ENCODE measurements at places on chromosomes 2 and 18. TPM values are rescaled to one million over a fixed set of nuclear protein-coding genes. Genes with fewer than 3 reads are reported as not detected.

GRCh38 chr2:198638577-198638976 lies 819.2 kb downstream of the SATB2 start:
- H3K27ac ChIP-seq = no peak overlapping the region
- H3K4me1 ChIP-seq = no peaks in the 10 kb centered on the region
- H3K36me3 ChIP-seq = no peaks in the 10 kb centered on the region
- H3K4me3 ChIP-seq = no peak overlapping the region
- H3K27me3 ChIP-seq = no peaks in the 10 kb centered on the region

GRCh38 chr18:22034276-22034675 lies 135.1 kb upstream of the GATA6 start:
- DNase-seq = no peak
- H3K36me3 ChIP-seq = no peaks in the 10 kb centered on the region
- H3K4me3 ChIP-seq = no peak overlapping the region
- H3K4me1 ChIP-seq = no peaks in the 10 kb centered on the region

DNA sequence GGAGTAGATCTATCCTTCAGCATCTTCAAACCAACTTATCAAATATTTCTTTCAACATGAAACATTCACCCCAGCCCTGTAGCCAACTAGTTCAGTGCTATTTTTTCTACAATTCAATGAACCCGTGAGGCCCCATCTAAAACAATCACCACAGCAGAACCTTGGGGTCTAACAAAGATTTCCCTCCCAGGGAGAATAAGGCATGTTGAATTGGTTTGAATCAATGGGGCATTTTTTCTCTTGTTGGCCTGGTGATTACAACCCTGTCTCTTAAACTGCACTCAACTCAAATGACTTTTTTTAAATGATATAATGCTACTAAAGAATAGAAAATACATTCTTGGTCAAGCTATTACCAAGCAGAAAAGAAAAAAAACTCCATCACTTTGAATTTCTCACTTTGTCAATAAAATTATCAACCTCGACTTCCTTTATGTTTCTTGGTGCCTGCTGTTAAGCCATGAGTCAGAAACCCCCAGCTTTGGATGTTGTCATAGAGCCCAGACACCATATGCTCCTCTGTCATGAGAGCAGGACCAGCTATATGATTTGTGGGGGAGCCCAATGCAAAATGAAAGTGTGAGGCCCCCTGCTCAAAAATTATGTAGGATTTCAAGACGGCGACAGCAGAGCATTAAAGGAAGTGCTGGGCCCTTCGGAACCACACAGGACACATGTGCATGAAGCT lies 282.4 kb downstream of the MEIS1 start:
- H3K4me1 ChIP-seq = no peaks in the 10 kb centered on the region
- H3K4me3 ChIP-seq = no peak overlapping the region
- no peak for DNase-seq

GRCh38 chr2:5464657-5465056 lies 227.5 kb upstream of the SOX11 start:
- no peak overlapping the region for H3K4me3 ChIP-seq
- H3K4me1 ChIP-seq = no peaks in the 10 kb centered on the region
- DNase-seq = no peak
- H3K36me3 ChIP-seq = no peaks in the 10 kb centered on the region
- no peak overlapping the region for H3K27ac ChIP-seq

DNA sequence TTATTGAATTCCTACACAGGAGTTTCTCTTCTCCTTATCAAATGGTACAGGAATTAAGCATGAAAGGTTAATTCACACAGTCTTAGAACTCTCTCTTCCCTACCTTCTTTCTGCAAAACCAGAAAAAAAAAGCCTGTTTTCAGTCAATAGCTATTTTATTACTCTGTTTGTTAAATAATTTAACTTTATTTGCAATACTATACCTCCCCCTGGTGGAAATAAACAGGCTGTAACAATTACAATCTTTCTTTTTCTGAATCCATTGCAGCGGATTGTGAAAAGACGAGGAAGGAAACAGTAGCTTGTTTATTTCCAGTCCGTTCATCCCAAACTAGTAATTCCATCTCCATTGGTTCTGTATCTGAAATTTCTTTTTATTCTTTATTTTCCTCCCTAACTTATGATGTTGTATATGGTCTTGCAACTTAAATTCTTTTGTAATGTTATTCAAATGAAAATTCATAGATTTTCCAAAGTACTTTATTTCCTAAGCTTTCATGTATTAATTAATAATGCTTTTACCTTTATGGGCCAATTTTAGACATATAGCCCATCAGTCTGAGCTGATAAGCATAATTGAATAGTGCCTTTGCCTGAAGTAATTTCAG lies 165.2 kb downstream of the SH3BP4 start:
- peaks cover 15% of the 10 kb centered on the region for H3K36me3 ChIP-seq
- H3K27me3 ChIP-seq = peaks cover 27% of the 10 kb centered on the region
- no peak overlapping the region for H3K27ac ChIP-seq
- H3K4me3 ChIP-seq = no peak overlapping the region
- no peaks in the 10 kb centered on the region for H3K4me1 ChIP-seq
- DNase-seq = no peak

DNA sequence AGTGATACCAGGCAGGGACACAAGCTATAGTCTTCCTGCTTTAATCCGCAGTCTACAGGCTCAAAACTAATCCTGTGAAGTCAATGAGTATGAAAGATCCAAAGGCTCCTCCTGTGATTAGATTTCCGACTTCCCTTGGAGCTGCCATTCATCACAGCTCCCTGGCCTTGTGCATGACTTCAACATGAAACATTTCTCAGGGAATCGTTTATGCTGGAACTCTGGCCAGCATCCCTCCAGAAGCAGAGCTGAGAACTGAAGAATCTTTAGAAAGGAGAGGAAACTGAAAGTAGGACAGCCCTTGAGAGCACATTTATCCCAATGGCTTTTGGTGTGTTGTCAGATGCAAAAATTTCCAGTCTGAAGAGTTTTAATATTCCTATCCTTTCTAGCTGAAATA lies 84.3 kb upstream of the SESTD1 start:
- H3K27ac ChIP-seq = no peak overlapping the region
- H3K36me3 ChIP-seq = no peaks in the 10 kb centered on the region
- no peak for DNase-seq
- peaks cover 7% of the 10 kb centered on the region for H3K27me3 ChIP-seq
- H3K4me3 ChIP-seq = no peak overlapping the region

GRCh38 chr2:99662761-99663341 lies 173.0 kb upstream of the REV1 start:
- H3K27me3 ChIP-seq = peaks cover 9% of the 10 kb centered on the region
- no peak for DNase-seq
- H3K4me1 ChIP-seq = no peaks in the 10 kb centered on the region
- no peak overlapping the region for H3K27ac ChIP-seq
- H3K36me3 ChIP-seq = peaks cover 3% of the 10 kb centered on the region

DNA sequence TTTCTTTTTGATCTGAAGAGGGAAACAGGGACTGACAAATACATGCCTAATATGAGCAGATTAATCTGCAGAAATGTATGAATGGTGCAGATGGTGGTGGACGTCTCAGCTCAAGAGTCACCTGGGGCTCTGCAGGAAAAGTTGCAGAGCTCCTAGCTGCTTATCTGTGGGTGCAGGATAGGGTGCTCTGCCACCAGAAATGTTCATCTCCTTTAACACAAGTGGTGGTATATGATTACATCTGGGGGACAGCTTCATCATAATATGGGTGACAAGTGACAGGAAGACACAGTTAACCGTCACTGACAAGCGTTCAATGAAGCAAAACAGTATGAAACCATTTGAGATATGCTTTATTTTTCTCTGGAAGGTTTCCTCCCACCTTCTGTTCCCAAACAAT lies 121.2 kb upstream of the LINC00305 start:
- no peak overlapping the region for H3K27ac ChIP-seq
- H3K27me3 ChIP-seq = peaks cover 5% of the 10 kb centered on the region
- DNase-seq = no peak
- H3K36me3 ChIP-seq = no peaks in the 10 kb centered on the region
- no peak overlapping the region for H3K4me3 ChIP-seq
- no peaks in the 10 kb centered on the region for H3K4me1 ChIP-seq

- H3K4me3 ChIP-seq = no peak overlapping the region
- peaks cover 17% of the 10 kb centered on the region for H3K4me1 ChIP-seq
- H3K36me3 ChIP-seq = peaks cover 12% of the 10 kb centered on the region
- DNase-seq = no peak
- H3K27ac ChIP-seq = no peak overlapping the region
- no peaks in the 10 kb centered on the region for H3K27me3 ChIP-seq
Measured at GRCh38 chr2:172013396-172013795, 13.6 kb downstream of the METAP1D start.

- peaks cover 33% of the 10 kb centered on the region for H3K27me3 ChIP-seq
- no peak overlapping the region for H3K4me3 ChIP-seq
- no peaks in the 10 kb centered on the region for H3K36me3 ChIP-seq
- no peak for DNase-seq
- H3K27ac ChIP-seq = no peak overlapping the region
- no peaks in the 10 kb centered on the region for H3K4me1 ChIP-seq
Measured at GRCh38 chr2:23460228-23460627, 75.2 kb downstream of the KLHL29 start.

DNA sequence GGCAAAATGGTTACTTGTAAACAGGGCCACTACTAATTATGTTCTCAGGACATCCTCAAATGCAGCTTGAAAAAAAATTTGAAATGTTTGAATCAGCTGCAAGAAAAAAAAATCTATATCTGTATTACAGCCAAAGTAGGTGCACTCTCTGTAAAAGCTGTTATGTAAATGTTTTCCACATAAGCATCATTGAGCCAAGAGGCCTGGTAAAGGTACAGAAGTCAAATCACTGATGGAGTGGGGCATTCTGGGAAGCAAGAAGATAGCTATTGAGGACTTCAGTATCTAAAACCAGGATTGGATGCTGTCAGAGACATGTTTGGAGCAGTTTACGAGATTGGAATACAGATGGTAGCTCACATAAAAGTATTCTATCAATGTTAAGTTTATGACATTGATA lies 80.3 kb downstream of the MAPRE2 start:
- H3K27ac ChIP-seq = peak overlapping the region; percentile 90
- H3K4me3 ChIP-seq = no peak overlapping the region
- peaks cover 26% of the 10 kb centered on the region for H3K4me1 ChIP-seq

GRCh38 chr2:199757233-199757870 lies 93.6 kb downstream of the FTCDNL1 start:
- peaks cover 4% of the 10 kb centered on the region for H3K36me3 ChIP-seq
- no peak overlapping the region for H3K4me3 ChIP-seq
- H3K27ac ChIP-seq = no peak overlapping the region
- no peaks in the 10 kb centered on the region for H3K4me1 ChIP-seq

DNA sequence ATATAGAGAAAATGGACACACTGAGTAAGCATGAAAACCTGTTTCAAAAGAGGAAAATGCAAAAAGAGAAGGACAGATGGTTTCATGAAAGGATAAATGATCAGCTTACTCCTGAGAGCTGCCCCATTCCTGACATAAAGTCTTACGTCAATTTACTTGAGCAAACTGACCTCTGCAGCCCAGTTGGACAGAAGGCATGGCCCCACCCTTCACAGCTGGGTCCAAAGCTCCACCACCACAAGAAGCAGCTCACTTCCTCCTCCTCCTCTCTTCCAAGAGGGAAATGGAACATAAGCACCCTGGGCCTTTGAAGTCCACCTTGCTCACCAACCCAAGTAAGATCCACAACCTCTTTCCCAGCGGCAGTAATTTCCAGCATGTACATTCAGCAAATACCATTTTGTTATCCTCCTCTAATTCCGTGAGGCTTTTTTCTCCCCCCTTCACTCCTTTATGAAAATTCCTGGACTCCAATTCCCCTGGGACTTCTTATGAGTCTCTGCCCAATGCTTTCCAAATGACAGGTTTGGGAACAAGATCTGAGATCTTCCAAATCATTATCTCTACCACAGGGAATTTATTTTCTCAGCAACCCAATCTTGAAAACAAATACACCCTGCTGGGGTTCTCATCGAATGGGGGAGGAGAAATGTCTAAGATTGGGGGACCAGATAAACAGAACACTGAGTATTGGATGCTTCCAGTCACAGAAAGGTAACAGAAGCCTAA lies 10.1 kb downstream of the COL4A4 start:
- H3K27me3 ChIP-seq = peaks cover 63% of the 10 kb centered on the region
- peaks cover 1% of the 10 kb centered on the region for H3K36me3 ChIP-seq
- DNase-seq = no peak
- H3K4me1 ChIP-seq = no peaks in the 10 kb centered on the region
- H3K27ac ChIP-seq = no peak overlapping the region

DNA sequence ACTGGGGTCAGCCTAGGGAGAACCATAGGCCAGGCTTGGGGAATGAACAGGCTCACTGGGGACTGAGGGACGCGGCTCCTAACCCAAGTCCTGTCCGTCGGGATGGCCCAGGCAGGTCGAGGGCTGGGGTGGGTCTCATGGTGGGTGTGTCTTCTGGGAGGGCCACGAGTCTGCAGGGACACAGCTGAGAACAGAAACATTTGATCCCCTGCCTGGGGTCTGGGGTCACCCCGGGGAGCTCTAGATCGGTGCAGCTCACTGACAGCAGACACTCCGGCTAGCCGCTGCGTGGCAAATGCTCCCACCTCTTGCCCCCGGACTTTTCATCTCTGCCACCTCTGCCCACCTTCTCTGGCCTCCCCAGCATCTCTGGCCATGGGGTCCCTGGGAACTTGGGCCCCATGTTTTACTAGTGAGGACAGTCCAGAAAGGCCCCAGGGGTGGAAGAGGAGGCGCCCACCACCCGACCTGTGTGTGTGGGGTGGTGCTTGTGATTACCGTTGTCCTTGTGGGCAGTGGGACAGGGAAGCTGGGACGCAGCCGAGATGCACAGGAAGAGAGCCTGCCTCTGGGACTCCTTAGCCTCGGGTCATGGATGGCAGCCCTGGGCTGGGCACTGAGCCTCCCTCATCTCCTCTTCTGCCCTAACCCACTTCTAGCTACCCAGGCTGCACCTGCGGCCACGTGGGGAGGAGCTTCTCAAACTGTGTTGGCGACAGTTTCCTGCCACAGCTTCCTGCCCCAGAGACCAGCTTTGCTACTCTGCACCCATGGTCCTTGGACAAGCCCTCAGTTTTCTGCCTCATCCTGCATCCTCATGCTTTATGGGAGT lies 4.9 kb downstream of the ZAP70 start:
- peak overlapping the region; percentile 100 for H3K27ac ChIP-seq
- H3K4me3 ChIP-seq = peak overlapping the region; percentile 99
- peaks cover 5% of the 10 kb centered on the region for H3K36me3 ChIP-seq
- peak; percentile 73 for DNase-seq
- H3K4me1 ChIP-seq = peaks cover 84% of the 10 kb centered on the region

DNA sequence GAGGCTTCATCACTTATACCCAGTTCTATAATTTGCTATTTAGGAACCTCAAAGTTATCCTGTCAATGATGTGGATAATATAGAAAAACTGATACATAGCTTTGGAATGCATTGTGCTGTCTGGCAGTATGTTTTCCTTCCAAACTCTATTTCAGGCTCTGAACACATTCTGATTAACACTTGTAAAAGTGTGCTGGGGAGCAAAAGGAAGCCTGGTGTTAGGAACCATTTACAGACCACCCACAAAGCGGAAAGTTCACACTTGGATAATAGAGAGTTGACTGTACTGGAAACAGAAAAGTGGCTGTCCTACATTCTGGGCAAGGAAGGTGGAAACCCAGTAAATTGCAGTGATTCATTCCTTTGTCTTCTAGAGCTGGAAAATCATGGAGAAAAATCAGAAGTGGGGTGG lies 114.5 kb upstream of the ZFP36L2 start:
- H3K36me3 ChIP-seq = peaks cover 10% of the 10 kb centered on the region
- H3K27ac ChIP-seq = no peak overlapping the region

The HTR2B gene
- not detected for total RNA-seq

The ABCG8 gene
- total RNA-seq = not detected

The MFSD6 gene
- total RNA-seq = 61.3 TPM

The LIPG gene
- total RNA-seq = not detected

The KCTD1 gene
- total RNA-seq = 3.6 TPM

The SNORC gene
- 4.0 TPM for total RNA-seq

The KLHL14 gene
- 1.1 TPM for total RNA-seq

The C18orf54 gene
- 4.2 TPM for total RNA-seq

The LRP2 gene
- not detected for total RNA-seq

All from naive thymus-derived CD8-positive, alpha-beta T cell (primary cell).